ENCODE measurements at places on chromosomes 1 and 21. TPM values are rescaled to one million over a fixed set of nuclear protein-coding genes. Genes with fewer than 3 reads are reported as not detected.

Gene FCRL1
- total RNA-seq = not detected

Gene SNIP1
- total RNA-seq = 27.1 TPM

Gene LEMD1
- 1.3 TPM for total RNA-seq

Gene PIGR
- total RNA-seq = not detected

DNA sequence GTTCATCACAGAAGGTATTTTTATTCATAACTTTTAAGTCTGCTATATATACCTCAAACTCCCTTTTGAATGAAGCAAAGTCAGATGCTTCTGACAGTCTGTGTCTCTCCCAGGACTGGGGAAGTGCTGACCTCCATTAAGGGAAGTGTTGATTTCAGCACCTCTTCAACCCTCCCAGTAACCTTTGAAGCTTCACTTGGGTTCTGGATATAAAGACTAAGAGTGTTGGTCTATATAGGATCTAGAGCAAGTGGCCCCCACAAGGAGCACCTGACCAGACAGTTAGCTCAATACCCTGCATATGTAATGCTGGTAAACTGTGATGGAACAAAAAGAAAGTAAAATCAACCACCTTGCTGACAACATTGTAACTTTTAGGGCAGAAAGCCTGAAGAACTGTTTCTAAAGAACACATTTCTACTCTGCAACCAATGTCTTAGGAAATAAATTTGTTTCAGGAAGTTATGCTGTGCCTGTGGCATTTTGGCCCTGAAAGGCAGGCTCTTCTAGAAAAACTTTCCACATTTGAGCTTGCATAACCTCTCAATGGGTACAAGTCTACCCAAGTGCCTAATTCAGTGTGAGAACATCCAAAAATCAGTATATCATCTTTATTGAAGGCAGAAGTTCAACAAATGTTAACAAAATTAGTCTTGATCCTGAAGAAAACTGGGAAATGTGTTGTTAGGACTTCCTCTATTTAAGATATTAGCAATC is 865 bp upstream of the PTPN22 start:
- H3K27ac ChIP-seq = no peak overlapping the region
- H3K36me3 ChIP-seq = no peaks in the 10 kb centered on the region
- H3K4me3 ChIP-seq = no peak overlapping the region
- H3K27me3 ChIP-seq = no peaks in the 10 kb centered on the region
- no peak for DNase-seq

GRCh38 chr21:26225046-26225445 is 54.5 kb upstream of the APP start:
- no peak overlapping the region for H3K27ac ChIP-seq
- peaks cover 6% of the 10 kb centered on the region for H3K4me1 ChIP-seq
- no peak for DNase-seq
- no peak overlapping the region for H3K4me3 ChIP-seq
- H3K27me3 ChIP-seq = no peaks in the 10 kb centered on the region
- no peaks in the 10 kb centered on the region for H3K36me3 ChIP-seq

- H3K36me3 ChIP-seq = peaks cover 12% of the 10 kb centered on the region
- H3K27ac ChIP-seq = no peak overlapping the region
- no peak overlapping the region for H3K4me3 ChIP-seq
- no peak for DNase-seq
- no peaks in the 10 kb centered on the region for H3K27me3 ChIP-seq
- peaks cover 9% of the 10 kb centered on the region for H3K4me1 ChIP-seq
Observed at GRCh38 chr1:100882698-100883097, 11.9 kb downstream of the EXTL2 start.

GRCh38 chr21:39118604-39119215 is 64.5 kb downstream of the PSMG1 start:
- no peak overlapping the region for H3K27ac ChIP-seq
- no peak overlapping the region for H3K4me3 ChIP-seq
- peaks cover 1% of the 10 kb centered on the region for H3K27me3 ChIP-seq
- no peaks in the 10 kb centered on the region for H3K4me1 ChIP-seq
